Stimulated activated CD4-positive, alpha-beta T cell treated with anti-CD3 and anti-CD28 coated beads, Interleukin-1b, Interleukin-23, amount 100 ng/mL, for 1 hour (primary cell): ENCODE measurements at places on chromosomes 6 and 20.

- DNase-seq = no peak
Observed at GRCh38 chr20:49519777-49520359, 37.4 kb upstream of the KCNB1 start.

GRCh38 chr20:6663104-6663503 lies 104.4 kb upstream of the BMP2 start:
- DNase-seq = no peak

DNA sequence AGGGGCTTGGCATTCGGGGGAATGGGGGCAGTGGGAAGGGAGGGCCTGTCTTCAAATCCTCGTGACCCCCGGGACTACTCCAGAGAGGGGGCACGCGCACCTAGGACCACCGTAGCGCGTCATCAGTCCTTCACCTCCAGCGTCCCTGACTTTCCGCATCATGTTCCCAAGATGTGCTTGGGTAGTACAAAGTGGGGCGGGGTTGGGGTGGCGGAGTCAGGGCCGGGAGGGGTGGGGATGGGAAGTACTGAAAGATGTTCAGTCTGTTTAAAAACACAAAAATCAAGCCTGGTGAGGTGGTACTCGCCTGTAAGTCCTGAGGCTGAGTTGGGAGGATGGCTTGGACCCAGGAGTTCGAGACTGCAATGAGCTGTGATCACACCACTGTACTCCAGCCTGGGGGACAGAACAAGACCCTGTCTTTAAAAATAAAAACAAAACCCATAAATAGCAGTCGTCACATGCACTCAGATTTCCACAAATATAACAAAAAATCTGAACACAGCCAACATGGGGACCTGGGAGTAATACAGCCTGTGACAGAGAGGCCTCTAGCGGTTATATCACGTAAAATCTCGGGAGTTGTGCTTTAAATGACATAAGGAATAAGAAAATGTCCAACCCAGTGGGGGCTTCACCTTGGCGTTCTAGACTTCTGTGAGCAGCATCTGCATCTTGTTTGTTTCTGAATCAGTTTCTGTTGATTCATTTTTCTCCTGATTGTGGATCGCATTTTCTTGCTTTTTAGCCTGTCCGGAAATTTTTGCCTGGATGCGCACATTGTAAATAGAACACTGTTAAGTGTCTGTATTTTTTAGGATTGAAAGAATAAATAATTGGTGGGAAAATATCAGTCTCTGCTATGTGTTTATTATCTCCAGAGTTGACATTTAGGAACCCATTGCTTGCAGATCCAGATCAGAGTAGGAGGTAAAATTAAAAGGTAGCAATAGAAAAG lies 698 bp upstream of the LRP11 start:
- DNase-seq = no peak

- no peak for DNase-seq
Observed at GRCh38 chr6:161694995-161695394, 421.1 kb upstream of the AGPAT4 start.

GRCh38 chr20:4135385-4136077 lies 120.2 kb upstream of the RNF24 start:
- DNase-seq = no peak

DNA sequence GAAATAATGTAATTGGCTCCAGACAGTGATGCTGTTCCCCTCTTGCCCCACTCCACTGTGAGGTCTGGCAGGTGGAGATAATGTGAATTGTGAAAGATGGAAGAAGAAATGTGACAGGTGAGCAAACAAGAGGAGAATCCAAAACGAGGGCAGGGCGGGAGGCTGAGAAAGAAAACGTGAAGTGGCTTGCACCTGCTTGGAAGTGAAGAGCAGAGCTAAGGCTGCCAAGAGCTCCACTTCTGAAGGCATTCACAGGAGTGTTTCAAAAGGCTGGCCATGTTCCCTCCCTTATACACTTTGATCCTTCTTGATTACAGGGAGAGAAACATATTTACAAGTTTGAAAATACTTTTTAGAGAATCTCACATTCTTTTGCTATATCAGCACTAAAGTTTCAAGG lies 359.4 kb downstream of the EPHA7 start:
- DNase-seq = no peak
